Lower lobe of right lung (tissue), 2 donors: ENCODE measurements at places on chromosomes 13 and 19.

- no peak for DNase-seq
Measured at GRCh38 chr19:1766800-1767352, 13.6 kb downstream of the ONECUT3 start.

DNA sequence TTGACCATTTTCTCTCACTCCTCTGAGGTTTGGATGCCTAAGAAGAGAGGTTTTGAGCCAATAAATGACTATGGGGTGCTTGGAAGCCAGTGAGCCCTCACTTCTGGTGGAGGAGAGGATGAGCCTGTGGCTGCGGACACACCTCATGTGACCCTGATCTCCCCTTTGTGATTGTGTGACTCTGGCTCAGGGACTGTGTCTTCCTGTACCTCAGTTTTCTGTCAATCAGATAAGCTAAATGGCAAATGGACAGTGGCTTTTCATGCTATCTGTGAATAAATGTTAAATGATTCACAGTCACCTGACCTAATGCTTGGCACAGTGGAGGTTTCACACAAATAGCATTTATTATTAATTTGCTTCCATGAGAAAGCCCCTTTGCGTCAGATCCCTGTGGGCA is 2.7 kb downstream of the PSG8 start:
- no peak for DNase-seq

DNA sequence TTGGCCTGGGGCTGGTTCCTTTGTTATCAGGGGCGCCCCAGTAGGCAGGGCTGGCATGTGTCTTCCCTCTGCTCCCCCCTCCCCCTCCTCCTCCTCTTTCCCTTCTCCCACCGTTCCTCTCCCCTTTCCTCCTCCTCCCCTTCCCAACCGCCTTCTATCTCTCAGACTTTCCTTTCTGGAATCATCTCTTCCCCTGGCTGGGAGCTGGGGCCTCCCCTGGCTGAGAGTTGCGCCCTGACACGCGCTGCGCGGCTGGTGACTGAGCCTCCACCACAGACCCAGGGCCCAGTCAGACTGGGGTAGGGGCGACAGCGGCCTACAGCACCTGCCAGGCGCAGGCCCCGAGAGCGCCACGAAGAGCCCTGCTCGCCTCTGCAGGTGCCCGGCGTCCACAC is 2.8 kb downstream of the PNMA8B start:
- no peak for DNase-seq

DNA sequence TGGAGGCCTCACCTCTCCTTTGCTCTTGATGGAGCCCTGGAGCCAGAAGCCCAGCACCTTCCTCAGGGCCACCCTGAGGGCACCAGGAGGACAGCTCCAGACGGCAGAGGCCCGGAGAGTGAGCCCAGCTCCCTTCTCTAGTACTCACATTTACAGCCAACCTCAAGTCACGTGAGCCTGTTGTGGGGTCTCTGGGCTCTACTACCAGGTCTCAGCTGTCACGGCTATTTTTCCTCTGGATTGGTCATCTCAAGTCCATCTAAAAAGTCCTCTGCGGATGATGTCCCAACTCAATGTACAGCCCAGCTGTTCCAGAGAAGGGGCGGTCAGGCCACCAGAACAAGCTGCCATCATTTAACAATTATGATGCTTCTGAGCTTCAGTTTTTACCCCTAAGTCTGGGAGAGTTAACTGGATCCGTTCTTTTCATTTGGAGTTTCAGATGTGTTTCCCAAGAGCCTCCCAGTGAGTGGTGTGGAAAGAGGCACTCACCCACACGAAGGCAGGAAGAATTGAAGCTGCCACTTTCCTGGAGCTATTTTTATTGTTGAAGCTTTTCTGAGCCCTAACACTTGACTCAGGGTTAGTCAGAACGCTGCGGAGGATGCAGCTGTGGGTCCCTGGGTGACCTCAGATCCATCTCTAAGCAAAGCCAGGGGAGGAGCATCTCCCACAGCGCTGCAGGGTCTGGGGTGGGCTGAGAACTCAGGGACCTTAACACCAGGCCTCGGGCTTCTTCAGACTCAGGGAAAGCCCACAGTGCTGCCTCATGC is 143.5 kb upstream of the UBL3 start:
- no peak for DNase-seq

DNA sequence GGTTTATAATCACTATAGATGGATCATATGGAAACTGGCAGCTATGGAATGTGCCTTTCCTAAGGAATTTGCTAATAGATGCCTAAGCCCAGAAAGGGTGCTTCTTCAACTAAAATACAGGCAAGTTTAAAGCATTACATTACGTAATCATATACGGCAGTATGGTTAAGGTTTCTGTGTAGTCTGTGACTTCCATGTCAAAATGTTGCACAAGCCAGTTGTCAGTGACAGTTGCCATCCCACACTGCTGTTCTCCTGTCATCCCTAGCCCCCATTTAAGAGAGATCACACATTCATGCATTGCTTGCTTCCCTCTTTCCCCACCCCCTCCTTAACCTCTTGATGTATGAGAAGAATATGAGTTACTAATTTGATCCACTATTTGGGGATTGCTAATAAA is 47.3 kb downstream of the BRCA2 start:
- no peak for DNase-seq

- DNase-seq, result no peak
Measured at GRCh38 chr13:90477216-90477615, 870.3 kb upstream of the MIR17HG start.

DNA sequence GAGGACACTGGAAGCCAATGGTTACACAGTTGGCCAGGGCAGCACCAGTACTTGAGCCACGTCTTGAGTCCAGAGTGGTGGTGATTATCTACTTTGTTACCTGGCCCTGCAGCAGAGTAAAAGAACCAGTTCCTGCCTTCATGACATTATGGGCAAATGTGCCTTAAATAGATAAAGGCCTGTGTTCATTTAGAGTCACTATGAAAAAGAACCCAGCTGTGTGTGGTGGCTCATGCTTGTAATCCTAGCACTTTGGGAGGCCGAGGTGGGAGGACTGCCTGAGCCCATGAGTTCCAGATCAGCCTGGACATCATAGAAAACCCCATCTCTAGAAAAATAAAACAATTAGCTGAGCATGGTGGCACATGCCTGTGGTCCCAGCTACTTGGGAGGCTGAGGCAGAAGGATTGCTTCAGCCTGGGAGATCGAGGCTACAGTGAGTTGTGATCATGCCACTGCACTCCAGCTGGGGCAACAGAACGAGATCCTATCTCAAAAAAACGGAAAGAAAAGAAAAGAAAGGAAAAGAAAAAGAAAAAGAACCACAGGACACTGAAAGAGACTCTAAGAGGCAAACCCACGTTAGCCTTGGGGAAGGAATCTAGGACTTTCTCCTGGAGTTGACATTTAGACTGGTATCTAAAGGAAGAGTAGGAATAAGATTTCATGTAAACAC is 3.4 kb upstream of the IRF2BP1 start:
- DNase-seq, result no peak

- no peak for DNase-seq
Measured at GRCh38 chr19:47209319-47210179, 21.4 kb downstream of the BBC3 start.

DNA sequence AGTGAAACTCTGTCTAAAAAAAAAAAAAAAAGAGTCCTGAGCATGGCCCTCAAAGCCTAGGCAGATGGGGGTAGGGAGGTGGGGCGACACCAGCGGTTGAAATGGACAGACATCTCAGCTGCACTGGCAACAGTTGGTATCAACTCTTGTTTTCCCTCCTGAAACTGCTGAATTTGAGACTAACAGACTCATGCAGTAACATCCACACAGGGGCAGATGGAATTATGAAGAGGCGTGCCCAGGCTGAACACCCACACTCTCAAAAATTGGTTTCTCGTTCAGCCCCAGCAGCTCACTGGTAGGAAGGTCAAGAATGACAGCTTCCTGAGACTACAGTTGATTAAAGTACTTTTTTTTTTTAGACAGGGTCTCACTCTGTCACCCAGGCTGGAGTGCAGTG is 24.1 kb downstream of the PBX4 start:
- no peak for DNase-seq

- DNase-seq, result no peak
Measured at GRCh38 chr19:58578012-58578925, 5.1 kb upstream of the MZF1 start.

GRCh38 chr13:51557438-51557837 is 26.8 kb upstream of the WDFY2 start:
- no peak for DNase-seq

DNA sequence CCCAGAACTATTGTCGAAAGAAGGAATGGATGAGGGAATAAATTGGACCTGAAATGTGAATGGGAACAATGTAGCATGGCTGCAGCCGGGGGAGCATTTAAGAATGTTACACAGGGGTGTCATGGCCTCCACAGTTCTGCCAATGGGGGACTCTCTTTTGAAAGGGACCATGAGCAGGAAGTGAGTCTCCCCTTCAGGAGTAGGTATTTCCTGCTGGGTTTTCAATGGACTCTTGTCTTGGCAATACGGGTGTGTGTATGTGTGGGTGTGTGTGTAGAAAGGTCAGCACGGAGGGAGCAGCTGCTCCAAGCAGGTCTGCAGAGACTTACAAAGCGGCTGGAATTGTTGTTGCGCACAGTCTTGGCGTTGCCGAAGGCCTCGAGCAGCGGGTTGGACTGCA is 24.4 kb downstream of the MYO1F start:
- no peak for DNase-seq

DNA sequence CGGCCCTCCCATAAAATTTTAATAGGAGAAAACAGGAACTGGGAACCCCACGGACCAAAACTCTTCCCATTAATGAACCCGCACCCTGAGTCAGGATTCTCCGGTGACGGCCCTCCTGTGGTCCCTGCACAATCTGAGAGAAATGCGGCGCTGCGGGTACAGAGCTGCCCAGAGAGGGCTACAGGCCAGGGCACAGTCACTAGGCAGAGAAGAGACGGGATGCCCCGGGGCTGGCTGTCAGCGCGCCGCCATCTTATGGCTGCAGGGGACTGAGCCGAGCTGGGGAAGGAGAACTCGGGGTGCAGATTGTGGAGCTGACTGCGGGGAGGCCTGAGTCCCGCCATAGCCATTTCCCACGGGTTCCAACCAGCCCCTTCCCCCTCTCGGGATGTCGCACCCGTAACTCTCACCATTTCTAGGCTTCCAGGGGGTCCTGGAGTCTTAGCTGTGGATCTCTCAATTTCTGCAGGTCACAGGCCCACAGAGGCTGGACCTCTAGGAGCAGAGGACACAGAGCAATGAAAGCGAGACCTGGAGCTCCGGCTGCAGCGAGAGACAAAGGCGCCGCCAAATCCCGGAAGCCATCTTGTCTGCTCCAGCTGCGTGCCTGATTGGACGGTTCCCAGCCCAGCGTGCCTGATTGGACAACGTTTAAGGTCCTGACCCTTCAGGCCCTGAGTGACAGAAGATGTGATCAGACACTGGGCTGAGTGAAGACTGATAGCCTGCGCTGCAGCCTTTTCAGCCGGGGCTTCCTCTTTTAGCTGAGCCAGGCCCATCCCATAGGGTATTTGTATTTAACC is at the start of gene ZNF675:
TSS of gene ZNF675 (minus strand) at position 592 of the 803 bp plus-strand sequence. CDS start at position 413, 179 bp downstream.
- peak; percentile 96 for DNase-seq

GRCh38 chr13:24563087-24563486 is 50.5 kb upstream of the PARP4 start:
- DNase-seq, result no peak

DNA sequence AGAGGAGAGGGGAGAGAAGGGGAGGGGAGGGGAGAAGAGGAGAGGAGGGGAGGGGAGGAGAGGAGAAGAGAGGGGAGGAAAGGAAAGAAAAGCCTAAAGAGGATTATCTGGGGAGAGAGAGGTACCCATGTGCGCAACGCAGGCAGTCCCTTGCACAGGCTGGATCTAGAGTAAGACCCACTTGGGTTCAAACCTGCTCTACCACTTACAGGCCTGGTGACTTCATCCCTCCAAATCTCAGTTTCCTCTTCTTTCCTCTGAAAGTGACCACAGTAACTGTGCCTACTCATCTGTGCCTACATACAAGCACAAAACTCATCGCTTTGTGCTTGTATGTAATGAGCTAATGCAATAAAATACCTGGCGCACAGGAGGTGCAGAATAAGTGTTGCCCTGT is 732 bp upstream of the MAP1S start:
- no peak for DNase-seq

DNA sequence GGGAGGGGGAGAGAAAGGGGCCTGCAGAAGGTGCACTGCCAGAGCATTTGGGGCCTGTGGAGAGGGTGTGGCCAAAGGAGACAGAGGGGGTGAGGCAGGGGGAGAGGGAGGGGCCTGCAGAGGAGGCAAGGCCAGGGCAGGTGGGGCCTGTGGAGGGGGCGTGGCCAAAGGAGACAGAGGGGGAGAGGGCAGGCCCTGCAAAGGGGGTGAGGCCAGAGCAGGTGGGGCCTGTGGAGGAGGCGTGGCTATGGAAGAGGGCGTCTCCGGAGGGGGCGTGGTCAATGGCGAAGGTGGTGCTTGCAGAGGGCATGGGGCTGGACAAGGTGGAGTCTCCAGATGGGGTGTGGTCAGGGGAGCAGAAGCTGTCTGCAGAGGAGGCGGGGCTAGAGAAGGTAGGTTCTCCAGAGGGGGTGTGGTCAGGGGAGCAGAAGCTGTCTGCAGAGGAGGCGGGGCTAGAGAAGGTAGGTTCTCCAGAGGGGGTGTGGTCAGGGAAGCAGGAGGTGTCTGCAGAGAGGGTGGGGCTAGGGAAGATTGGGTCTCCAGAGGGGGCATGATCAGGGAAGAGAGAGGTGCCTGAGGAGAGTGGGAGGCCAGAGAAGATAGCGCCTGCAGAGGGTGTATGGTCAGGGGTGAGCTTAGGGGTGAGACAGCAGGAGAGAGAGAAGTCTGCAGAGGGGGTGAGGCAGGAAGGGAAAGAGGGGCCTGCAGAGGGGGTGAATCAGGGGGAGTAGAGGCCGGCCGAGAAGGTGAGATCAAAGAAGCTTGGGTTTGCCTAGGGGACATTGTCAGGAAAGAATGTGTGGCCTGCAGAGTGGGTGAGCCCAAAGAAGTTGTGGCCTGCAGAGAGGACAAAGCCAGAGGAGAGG is 3.4 kb downstream of the PRR36 start:
- no peak for DNase-seq

DNA sequence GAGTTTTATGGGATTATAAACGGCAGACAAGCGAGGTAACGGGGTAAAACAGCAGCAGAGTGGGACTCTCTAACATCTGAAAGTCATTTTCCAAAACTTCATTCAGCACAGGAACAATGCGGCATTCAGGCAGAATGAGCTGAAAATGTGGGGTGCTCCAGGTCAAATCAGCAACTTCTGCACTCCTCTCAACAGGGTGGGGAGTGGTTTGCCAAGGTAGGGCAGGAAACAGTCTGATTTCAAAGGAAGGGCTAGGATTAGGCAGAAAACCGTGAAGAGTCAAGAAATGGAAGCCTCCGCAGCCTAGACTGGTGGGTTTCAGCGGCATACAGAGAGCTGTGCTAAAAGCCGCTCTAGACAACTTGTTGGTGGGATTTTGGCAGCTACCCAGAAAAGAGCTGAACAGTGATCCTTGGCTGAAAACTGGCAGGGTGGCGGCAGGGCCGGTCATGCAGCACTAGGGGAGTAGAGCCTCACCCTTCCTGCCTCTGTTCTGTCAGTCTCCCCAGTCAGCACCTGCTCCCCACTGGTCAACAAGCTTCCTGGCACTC is 154.2 kb upstream of the KLF12 start:
- no peak for DNase-seq

GRCh38 chr19:1177322-1178114 is 3.5 kb upstream of the SBNO2 start:
- DNase-seq, result no peak

DNA sequence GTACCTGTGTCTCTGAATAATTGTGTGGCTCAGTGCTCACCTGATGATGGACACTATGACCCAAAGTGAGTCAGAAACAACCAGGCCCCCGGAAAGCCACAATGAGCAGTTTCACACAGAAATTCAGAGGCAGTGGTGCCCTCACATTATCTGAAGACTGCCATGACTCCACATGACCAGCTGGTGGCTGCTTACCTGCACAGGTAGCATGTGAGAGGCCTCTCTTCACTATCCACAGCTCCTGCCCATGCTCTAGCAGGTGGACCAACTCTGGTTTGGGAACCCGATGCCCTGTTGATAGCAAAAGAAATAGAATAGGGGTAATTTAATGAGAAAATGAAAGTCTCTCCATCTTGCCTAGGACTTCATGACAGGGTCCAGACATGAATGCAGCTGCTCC is 7.2 kb downstream of the ZNF550 start:
- DNase-seq, result no peak
